Thoracic aorta (tissue), 2 donors: ENCODE measurements at places on chromosomes 7 and 10. TPM values are rescaled to one million over a fixed set of nuclear protein-coding genes. Genes with fewer than 3 reads are reported as not detected.

- no peak for DNase-seq
Measured at GRCh38 chr10:99926925-99927720, 82.6 kb downstream of the DNMBP start.

DNA sequence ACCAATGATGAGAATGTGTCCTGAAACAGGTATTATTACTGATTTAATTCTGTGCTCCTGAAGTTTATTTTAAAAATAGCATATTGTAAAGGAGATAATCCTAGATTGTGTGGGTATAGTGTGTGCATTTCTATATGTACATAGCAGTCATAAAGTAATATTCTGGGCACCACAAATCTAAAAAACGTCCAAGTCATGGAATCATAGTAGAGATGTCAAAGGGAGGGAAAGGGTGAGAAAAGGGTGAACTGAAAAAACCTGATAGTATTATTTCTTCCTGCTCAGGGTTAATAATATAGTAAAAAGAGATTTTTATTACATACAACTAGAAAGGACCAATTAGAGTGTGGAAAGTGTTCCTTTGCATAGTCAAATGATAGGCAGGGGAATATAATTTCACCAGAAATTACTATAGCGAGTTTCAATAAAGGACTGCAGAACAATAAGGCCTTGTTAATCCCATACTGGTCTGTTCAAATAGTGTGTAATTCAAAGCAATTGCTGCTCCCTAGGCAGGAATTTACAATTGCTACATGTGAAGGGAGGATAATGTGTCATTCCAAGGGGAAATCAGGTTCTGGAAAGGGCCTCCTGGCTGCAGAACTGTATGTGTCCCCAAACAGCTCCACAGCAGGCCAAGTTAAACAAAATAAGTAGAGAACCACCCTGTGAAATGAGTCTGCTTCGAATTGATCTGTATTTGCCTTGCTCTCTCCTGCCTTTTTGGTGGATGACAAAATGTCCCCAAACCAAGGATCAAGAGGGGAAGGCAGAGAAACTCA, 42.5 kb upstream of the KMT2E start:
- DNase-seq = no peak

DNA sequence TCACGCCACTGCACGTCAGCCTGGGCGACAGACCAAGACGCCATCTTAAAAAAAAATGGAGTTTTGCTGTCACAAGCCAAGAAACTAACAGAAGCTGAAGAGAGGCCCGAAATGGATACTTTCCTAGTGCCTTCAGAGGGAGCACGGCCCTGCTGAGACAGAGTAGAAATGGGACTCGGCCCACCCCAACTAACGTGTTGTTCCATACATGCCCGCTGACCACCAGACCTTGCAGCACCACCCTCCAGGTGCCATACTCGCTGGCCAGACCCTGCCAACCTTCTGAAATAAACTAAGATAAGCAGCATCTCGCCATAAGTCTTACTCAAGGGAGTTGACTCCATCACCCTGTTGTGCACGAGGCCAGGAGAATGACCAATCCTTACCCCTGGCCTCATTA, 29.5 kb upstream of the TUBB8 start:
- DNase-seq = no peak

GRCh38 chr10:17586821-17587234, 30.3 kb downstream of the HACD1 start:
- no peak for DNase-seq

Gene NPFFR1
- 0.14 TPM for total RNA-seq

Gene MOGAT3
- not detected for total RNA-seq

Gene SLC39A12
- total RNA-seq = 0.14 TPM
